ENCODE measurements at places on chromosomes 1 and 21.

- no peak for DNase-seq
Observed at GRCh38 chr1:69946935-69947334, 258.4 kb downstream of the LRRC40 start.

DNA sequence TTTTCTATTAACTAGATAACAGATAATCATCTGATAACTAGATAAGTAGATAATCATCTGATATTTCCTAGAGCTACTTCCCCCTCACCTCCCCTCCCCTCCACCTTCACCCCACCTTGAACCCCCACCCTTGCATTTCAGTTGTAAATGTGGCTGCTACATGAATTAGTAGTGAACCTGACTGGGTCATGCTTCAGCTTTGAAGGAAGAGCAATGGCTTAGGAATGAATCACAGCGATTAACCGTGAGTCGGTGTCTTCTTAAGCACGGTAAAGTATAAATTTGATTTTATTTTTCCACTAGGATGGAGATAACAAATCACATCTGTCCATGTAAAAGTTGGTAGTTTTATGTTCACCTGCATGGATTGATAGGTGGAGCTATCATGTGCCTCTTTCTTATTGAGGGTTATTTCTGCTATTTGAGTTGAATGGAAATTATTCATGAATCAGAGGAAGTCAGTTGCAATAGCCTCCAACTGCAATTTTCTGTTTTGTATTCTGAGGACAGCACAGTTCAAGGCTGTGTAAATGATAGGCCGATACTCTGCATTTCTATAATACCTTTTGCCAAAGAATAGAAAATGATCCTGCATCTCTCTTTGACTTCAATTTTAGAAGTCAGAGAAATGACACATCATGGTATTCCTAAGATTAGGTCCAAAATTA, 235.0 kb downstream of the PTGER3 start:
- no peak for DNase-seq

GRCh38 chr21:15001857-15002606, 62.8 kb downstream of the NRIP1 start:
- no peak for DNase-seq

- no peak for DNase-seq
Observed at GRCh38 chr1:225258811-225259210, 169.0 kb downstream of the LBR start.

All from NCI-H2107 (cell line).